ENCODE measurements at places on chromosomes 6 and 20.

DNA sequence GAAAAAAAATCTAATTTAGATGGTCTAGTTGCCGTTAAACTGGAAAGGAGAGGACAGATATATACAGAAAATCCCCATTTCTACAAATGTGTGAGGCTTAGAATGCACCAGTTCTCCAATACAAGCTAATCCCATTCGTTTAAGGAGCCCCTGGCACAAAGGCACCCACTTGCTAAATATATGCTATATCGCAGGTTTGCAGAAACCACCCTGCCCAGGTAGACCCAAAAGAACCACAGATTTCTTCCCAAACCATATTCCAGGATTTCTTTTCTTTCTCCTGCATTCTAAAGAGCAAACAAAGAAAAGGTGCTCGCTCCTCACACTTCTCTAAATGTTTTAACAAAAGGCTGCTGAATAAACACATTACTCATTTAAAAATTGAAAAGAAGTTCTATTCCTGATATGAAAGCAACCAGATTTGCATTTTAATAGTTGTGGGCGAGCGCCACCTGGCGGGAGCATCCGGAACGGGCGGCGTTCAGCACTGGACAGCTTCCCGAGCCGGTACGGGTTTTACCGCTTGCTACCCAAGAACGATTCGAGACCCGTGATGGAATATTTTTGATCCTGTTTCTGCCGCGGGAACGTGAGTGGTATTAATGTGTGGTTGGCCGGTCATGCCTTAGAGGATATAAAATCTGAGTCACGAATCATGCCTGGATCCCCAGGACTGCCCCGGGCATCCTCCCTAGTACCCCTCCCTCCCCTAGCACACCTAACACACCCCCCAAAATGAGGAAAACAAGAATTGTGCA is 2.1 kb downstream of the PTPRT start:
- peak; percentile 78 for DNase-seq

DNA sequence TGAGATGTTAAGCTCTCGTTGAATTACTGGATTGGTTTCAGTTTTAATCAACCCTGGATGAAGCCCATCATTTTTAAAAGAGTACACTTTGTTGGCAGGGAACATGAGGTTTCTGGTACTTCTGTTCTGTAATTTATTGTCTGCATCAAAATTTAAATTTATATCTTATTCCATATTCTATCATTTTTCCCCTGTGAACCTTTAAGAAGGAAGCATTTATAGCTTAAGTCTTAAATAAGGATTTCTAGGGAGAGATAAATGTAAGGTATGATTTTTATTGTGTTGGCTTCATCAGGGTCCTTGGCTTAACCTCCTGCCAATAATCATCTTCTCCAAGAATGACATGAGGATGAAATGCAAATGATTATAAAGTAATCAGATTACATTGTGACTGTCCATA is 40.6 kb downstream of the MLIP start:
- no peak for DNase-seq

- no peak for DNase-seq
Measured at GRCh38 chr6:110190726-110191125, 10.5 kb downstream of the CDC40 start.

- no peak for DNase-seq
Measured at GRCh38 chr20:50859161-50859560, 64.3 kb downstream of the BCAS4 start.

- DNase-seq: no peak
Measured at GRCh38 chr20:7772371-7772770, 167.9 kb downstream of the HAO1 start.

- peak; percentile 87 for DNase-seq
Measured at GRCh38 chr6:10315034-10315433, 99.8 kb downstream of the TFAP2A start.

DNA sequence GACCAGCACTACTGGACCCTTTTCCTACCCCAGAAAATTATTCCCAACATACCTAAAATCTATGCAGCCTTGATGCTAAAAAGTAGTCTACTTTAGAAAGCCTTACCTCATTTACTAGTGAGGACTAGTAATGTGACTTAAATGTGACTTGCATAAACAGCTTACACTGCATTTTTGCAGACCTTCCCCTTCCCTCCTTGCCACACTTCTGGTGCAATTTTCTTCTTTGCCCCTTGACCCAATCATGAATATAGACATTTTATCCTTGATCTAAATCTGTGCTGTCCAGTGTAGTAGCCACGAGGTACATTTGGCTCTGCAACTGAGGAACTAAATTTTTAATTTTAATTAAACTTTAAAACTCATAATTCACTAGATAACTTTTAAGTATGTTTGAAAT is 7.0 kb upstream of the ZKSCAN8 start:
- no peak for DNase-seq

DNA sequence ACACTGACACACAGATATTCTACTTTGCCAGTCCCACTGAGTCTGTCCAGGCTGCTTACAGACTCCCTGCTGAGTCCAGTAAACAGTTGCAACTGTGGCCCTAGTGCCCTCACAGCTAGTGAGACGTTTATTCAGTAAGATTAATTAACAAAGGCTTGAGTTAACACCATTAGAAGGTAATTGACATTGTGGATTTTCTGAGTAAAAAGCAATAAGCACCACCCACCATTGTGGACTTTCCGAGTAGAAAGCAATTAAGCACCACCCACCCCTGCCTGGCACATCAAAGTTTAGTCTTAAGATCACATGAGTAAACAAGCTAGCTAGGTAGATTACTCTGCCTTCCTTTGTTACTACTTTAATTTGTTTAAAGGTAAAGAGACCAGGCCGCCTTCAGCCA is 408.6 kb upstream of the IMPG1 start:
- DNase-seq: no peak

GRCh38 chr6:129114636-129115391 is 231.9 kb downstream of the LAMA2 start:
- no peak for DNase-seq

DNA sequence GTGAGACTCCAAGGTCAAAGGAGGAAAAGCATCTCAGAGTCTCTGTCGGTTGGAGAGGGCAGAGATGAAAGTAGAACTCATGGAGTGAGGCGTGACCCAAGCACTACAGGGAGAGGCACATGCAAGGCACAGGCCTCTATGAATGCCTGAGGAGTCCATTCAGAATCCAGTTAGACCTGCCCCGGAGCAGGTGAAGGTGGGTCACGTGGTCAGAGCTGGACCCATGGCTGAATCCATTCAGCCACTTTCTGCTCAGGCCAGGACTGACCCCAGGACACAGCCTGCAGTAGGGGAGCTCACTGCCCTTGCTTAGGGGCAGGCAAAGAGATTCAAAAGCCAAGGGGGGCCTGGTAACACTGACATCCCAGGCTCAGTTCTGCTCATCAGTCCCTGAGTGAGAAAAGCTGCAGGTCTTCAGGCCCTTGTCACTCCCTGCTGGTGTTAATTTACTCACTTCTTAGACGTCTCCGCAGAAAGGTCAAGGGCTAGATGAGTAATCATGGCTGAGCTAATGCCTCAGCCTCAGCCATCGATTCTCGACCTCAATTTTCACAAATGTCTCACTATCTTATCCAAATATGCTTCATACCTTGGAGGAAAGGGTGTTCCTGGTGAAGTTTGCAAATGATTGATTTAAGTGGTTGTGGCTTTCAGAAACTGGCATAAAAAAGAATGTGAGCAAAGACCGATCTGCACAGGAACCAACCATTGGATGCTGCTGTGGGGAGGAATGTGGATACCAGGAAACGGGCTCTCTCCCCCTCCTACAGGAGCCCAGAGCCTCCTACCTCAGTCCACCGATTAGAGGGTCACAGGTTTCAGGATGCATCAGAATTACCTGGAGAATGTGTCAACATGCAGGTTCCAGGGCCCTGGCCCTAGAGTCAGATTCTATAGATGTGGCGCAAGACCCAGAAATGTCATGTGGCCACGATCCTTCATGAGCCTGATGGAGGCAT is 584.4 kb downstream of the PTPRT start:
- DNase-seq: no peak

DNA sequence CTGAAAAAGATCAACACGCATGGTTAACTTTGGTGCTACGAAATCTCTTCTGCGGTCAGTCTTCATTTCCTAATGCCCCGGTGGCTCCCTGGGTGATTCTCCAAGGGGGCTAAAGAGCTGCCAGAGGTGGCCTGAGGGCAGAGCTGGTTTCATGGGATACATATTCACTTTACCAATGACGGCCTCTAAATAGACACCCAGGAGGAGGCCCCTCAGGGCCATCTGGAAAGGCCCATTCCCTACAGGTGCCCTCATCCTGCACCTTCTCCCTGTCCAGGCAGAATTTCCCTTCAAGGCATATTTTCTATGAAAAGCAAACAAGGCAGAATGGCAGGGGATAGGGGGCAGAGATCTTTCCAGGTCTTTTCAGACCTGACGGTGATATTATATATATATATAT is 12.5 kb downstream of the BNIP5 start:
- no peak for DNase-seq

- no peak for DNase-seq
Measured at GRCh38 chr6:118659513-118660217, 8.3 kb upstream of the CEP85L start.

GRCh38 chr6:2959909-2960719 is 11.3 kb downstream of the SERPINB6 start:
- peak; percentile 64 for DNase-seq

DNA sequence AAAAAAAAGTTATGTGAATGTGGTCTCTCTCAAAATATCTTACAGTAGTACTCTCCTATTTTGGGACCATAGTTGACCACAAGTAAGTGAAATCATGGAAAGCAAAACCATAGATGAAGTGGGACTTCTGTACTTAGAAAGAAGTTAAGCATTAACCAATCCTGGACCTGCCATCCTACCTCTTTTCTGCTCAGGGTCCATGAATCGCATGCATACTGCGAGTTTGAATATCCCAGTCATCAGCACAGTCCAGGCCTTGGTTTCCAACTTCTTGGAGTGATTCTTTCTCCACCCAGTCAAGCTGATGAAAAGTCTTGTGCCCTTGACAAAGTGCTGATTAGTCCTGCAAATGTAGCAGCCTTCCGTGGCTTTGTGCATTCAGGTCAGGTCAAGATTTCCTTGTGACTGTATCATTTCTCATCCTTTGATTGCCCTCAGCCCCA is 46.0 kb downstream of the RNF217 start:
- no peak for DNase-seq

DNA sequence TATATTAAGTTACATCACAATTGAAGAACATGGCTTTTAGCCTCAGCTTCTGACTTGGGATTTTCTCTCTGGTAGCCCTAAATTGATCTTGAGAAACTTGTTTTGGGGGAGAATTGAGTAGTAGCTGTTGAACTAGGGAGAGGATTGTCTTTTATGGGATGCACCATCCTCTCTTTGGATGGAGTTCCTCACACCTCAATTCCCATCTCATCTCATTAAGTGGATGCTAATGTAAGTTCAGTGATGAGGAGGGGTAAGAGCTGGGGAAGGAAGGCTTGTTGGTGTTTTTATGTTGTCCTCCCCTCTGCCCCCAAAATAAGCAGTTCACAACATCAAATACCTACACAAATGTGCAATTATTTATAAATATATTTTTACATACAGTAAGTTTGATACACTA is 4.0 kb downstream of the GJA1 start:
- DNase-seq: no peak

GRCh38 chr6:155041741-155042279 is 46.7 kb downstream of the TIAM2 start:
- no peak for DNase-seq

- no peak for DNase-seq
Measured at GRCh38 chr6:129460221-129460620, 249.8 kb downstream of the ARHGAP18 start.

DNA sequence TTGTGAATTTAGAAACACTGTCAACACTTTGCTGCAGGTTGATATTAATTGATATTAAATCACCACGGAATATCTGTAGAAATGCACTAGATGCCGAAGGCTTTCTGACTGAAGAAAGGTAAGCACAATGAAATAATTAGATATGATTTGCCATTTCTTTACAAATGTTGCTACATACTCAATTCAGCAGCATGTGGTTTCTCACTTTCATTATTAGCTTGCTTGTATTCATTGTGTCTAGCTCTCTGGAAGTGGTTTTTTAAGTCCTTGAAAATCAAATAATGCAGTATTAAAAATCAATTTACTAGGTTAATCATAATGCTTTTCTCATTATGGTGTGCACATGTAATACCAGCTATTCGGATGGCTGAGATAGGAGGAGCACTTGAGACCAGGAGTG is 231.3 kb upstream of the MARCKS start:
- no peak for DNase-seq

- DNase-seq: no peak
Measured at GRCh38 chr6:145373826-145374225, 361.5 kb downstream of the EPM2A start.

DNA sequence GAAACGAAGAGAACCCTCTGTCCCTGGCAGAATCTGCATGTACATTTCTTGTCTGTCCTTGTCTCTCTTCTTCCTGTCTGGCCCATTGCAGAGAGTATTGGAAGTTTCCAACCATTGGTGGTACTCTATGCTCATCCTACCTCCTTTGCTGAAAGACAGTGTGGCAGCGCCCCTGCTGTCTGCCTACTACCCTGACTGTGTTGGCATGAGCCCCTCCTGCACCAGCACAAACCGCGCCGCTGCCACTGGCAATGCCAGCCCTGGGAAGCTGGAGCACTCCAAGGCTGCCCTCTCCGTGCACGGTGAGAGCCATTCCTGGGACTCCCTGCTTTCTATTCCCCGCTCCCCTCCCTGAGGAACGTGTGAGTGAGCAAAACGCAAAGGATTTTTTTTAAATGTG is 32.5 kb downstream of the KDM1B start:
- no peak for DNase-seq

DNA sequence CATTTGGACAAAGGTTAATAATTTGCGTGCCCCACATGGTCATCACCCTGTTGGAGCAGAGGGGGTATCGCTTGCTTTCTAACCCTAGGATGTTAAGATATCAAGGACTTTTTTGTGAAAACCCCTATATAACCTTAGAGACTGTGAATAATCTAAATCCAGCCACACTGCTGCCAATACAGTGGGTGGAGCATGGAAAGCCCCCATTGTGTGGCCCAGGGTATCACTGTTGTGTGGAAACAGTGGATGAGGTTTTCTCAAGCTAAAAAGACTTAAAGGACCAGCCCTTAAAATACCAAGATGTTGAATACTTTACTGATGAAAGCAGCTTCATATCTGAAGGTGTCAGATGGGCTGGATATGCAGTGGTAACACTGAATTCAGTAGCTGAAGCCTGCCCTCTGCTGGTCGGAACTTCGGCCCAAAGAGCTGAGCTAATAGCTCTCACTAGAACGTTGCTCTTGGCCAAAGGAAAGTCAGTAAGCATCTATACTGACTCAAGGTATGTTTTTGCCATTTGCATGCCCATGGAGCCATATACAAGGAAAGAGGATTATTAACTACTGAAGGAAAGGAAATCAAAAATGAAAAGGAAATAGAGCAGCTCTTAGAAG is 695.2 kb downstream of the PHF3 start:
- DNase-seq: peak; percentile 69

- no peak for DNase-seq
Measured at GRCh38 chr20:18957328-18957727, 143.7 kb downstream of the SCP2D1 start.

Measured in H9 (cell line).